ENCODE measurements at places on chromosomes 1 and 21.

GRCh38 chr1:223713546-223714420 is 1.4 kb downstream of the CAPN2 start:
- no peak for DNase-seq

DNA sequence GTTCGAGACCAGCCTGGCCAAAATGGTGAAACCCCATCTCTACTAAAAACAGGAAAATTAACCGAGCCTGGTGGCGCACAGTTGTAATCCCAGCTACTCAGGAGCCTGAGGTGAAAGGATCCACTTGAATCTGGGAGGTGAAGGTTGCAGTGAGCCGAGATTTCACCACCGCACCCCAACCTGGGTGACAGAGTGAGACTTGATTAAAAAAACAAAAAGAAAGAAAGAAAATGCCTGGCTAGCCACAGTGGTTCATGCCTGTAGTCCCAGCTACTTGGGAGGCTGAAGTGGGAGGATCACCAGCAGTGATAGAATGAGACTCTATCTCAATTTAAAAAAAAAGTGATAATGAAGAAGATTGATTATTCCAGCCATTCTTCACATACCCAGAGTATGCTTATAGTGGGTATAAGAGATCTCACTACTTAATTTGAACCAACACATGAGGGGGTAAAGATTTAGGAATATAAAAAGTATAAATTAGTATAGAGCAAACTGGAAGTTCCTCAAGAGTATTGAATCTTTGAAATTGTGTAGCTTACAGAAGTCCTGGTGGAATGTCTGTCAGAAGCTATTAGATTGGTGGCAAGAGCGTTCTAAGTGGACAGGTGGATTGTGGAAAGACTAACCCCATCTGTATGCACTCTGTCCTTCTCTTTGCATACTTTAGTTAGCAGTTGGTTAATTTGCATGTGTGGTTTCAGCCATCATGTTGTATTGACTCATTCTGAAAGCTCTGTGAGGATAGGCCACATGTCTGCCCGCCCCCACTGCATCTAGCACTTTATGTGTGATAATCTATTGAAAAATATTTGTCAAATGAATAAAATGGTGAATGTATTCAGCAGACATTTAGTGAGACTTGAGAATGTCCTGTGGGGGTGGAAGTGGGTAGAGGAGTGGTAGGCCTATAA is 25.0 kb downstream of the RLF start:
- no peak for DNase-seq

GRCh38 chr1:72284348-72285073 is 2.2 kb upstream of the NEGR1 start:
- no peak for DNase-seq

GRCh38 chr1:182149411-182149965 is 88.0 kb upstream of the ZNF648 start:
- no peak for DNase-seq

GRCh38 chr1:179393721-179394120 is 27.9 kb downstream of the AXDND1 start:
- no peak for DNase-seq
